ENCODE measurements at places on chromosomes 2 and 18. TPM values are rescaled to one million over a fixed set of nuclear protein-coding genes. Genes with fewer than 3 reads are reported as not detected.

DNA sequence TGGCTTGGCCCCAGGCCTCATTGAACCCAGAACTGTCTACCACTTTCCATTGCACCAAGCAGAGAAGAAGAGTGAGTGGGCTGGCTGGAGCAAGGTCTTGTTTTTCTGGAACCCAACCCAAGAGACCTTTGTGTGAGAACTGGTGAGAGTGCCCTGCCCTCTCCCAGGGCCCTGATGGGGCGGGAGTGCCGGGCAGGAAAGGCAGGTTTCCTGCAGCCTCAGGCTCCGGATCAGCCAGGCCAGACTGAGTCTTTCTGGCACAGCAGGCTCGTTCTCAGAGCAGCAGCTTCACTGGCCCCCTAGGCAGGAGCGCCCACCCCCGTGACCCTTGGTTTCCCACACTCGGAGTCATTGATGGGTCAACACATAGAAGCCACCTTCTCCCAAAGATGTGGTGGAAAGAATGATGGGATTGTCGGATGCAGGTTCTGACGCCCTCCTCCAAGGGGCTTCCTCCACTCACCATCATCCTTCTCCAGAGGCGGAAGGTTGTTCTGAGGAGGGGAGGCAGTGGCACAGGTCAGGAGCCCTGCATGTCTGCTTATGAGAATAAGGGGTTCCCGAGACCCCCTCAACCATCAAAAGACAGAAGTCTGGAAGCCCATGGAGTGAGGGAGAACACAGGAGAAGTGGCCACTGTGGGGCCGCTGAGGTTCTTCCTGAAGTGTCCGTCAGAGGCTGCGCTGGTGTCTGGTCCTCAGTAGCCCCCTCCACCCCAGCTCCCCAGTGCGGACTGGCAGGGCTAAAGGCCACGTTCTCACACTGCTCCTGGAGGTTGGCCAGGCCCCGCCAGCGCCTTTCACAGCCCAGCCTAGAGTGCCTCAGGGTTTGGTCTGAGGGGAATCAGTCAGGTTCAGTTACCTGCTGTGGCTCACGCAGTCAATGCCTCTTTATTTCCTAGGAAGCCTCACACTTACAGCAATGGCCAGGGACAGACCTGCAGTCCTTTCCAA, 62.8 kb upstream of the LAPTM4A start:
- peak; percentile 78 for DNase-seq

GRCh38 chr2:229422063-229422462, 151.0 kb upstream of the PID1 start:
- no peak for DNase-seq

DNA sequence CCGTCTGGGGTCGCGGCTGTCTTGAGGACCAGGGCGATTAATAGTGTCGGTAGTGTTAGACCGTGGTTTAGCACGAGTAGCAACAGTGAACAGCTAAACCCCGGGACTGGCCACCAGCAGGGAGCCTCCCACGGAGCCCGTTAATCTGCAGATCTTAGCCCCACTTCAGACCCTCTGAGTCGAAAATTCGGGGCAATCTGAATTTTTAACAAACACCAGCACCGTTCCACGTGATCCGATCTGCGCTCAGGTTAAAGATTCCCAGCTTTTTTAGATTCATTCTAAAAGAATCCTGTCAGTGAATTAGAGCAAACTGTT, 479 bp upstream of the ATP5F1A start:
- DNase-seq: no peak

DNA sequence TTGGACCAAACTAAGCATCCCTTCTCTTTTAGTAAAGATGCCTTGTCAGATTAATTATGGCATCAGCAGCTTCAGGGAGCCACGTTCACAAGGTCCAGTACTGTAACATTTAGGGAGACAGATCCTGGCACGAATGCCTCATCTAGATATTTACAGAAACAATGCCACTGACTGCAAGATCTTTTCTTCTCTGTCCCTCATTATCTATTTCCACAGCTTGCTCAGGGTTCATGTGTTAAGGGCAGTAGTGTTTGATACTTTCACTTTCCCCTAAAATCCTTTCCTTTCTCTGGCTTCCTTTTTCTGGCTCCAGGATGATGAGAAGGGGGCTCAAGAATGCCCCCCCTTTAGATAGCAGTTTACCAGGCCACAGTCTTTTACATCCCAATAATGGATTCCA, 393.9 kb downstream of the BCL11A start:
- no peak for DNase-seq

- no peak for DNase-seq
Observed at GRCh38 chr2:54347622-54348021, 91.6 kb upstream of the TSPYL6 start.

GRCh38 chr2:9306911-9307310, 100.3 kb downstream of the ASAP2 start:
- DNase-seq: no peak

DNA sequence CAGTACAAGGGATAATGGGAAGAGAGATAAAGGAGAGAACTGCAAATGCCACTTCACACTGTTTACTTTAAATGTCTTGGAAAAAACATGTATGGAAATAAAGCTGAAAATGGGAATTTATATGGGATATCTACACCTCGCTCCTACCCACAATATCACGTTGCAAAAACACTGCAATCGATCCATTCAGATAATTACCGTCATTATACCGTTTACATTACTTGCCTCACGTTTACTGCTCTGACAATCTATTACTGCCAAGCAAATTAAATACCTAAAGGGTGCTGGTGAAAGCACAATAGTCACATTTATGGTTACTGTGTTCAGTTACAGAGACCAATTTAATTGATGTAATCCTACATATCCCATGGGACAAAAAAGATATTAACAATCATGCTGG, 214.7 kb upstream of the LYPD1 start:
- DNase-seq: no peak

DNA sequence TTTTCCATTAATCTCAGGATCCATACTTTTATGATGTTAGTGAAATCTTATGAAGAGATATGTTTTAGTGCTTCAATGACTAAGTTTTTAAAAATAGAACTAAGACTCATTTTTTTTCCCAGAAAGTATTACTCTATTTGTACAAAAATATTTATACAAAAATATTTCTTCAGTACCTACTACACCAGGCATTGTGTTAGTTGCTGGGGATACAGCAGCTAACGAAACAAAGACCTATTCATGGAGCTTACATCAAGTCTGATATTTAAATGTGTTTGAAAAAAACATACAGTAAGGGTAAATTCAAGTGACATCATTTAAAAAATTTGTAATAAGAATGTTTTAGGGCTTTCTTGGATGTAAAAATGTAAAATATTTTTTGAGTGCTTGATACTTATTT, 11.6 kb downstream of the VAPA start:
- DNase-seq: no peak

GRCh38 chr2:112728029-112728362, 7.2 kb downstream of the NT5DC4 start:
- no peak for DNase-seq

DNA sequence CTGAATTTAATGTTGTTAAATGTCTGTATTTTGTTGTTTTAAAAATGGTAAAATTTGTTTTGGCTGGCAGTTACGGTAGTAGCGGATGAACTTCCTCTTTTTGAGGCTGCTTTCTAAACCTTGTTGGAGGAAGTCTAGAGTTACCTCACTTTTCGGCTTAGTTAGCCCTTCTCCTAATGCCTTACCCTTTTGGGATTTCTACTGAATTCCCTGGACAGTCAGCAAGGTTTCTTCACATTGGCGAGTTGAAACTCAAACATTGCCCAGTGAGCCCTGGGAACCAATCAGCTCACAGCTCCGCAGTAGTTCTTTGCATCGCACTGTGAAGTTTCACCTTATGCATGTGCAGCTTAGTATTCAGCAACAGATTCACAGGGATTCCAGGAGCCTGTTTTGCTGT, 55.2 kb downstream of the TMEM247 start:
- no peak for DNase-seq

DNA sequence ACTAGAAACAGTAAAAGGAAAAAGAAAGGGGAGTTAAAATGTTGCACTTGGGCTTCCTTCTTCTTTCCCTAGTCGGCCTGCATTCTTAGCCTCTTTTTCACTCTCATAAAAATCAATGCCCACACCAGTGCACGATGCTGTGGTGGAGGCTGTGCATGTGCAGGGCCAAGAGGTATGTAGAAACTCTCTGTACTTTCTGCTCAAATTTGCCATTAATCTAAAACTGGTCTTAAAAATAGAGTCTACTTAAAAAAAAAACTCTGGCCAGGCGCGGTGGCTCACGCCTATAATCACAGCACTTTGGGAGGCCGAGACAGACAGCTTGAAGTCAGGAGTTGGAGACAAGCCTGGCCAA, 11.1 kb downstream of the TRAPPC8 start:
- no peak for DNase-seq

DNA sequence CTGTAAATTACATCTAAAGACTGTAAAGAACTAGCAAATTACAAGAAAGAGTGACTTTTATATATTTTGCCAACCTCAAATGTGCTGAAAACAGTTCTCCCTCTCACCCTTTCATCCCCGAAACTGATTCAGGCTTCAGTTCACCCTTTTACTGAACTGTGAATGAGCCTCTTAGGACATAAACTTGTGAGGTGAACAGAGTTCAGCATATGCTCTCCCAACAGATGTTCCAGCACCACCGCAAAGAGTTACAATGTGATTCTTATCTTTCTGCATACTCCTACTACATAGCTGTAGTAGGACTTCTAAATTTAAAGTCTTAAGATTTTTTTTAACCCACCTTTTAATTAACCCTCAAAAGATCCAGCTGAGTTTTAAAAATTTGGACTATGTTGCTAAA, 1.2 kb upstream of the ZCCHC2 start:
- DNase-seq: no peak

GRCh38 chr2:85694052-85695025, at the start of gene GNLY:
Gene GNLY, plus strand, starts transcription at chr2:85694358. Its CDS starts 61 bp downstream, at chr2:85694419.
- DNase-seq: no peak

DNA sequence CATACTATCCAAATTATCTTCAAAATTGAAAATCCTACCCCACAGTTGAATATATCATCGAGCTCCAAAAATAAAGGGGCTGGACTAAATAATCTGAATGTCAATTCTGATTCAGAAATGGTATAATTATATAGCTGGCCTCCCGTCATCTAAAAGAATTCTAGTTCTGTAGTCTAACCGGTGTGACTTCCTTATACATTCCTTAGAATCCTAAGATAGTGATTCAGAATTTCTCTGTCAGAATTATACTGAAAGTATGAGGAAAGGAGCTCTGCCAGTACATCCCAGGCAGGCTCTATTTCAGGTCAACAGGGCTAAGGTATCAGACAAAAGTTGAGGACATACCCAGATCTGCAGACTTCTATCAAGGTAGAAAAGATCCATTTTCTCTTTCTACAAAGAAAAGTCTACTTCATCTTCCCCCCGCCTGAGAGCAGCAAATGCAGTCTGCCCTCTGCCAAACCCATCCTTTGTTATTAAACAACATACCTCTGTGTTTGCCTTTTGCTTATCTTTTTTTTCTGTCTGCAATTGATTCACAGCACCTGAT, 128.5 kb downstream of the METTL4 start:
- DNase-seq: no peak

- no peak for DNase-seq
Observed at GRCh38 chr18:76515576-76515975, 20.5 kb upstream of the ZNF516 start.

- DNase-seq: peak; percentile 92
Observed at GRCh38 chr2:121071034-121071504, 213.9 kb downstream of the TFCP2L1 start.

- no peak for DNase-seq
Observed at GRCh38 chr2:174686430-174686829, 77.8 kb downstream of the CHRNA1 start.

DNA sequence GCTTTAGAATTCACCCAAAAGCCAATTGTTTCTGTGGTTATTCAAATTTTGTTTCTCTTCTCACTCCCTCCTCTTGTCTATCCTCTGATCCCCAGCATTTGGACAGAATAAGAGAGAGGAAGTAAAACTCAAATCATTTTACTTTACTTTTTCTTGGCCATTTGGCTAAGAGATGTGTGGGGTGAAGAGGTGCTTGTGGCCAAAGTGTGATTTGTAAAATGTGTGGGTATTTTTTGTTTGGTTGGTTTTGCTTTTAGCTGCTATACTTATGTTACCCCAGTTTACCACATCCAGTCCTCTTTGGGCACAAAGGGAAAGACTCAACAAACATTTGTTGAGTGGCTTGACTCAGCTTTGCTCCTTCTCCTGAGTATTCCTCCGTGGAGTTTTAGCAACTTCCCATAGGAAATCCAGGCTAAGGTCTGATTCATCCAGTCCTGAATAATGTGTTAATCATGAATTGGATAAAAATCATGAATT, 109.1 kb upstream of the CYP1B1 start:
- DNase-seq: no peak

GRCh38 chr18:40017021-40017420, 1938.0 kb upstream of the PIK3C3 start:
- DNase-seq: no peak

DNA sequence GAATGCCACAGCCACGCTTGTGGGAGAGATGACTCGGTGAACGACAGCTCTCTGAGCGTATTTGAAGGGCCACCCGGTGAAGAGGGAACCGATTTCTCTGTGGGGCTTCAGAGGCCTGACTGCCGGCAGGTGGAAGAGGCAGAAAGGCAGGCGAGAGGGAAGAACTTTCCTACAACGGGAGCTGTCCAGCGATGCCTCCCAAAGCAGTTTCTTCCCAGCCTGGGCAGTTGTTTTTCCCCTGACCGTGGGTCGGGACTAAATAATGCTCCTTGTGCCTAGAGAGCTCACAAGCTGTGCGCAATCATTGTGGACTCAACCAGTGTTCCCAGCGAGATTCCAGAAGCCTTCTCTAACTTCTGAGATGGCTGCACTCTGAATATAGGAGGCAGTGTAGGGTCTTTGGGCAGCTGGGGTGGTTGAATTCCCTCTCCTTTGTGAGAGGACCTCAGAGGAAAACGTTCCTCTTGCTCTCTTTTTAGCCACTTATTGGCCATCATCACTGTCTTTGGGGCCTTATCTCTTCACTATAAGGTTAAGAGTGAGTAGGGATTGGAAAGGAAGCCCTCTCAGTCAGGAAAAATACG, 710 bp downstream of the SEC11C start:
- DNase-seq: no peak

- DNase-seq: no peak
Observed at GRCh38 chr2:208638059-208638458, 231.5 kb downstream of the PTH2R start.

GRCh38 chr18:24631243-24632025, 171.0 kb downstream of the HRH4 start:
- DNase-seq: no peak

Gene FTCDNL1
- 1.6 TPM for total RNA-seq

Gene GDF7
- 3.8 TPM for total RNA-seq

Gene PRKRA
- total RNA-seq: 58.9 TPM

Gene CROCC2
- not detected for total RNA-seq

Gene ACADL
- total RNA-seq: 9.7 TPM

Gene IAH1
- total RNA-seq: 36.7 TPM

Gene PROKR1
- 0.05 TPM for total RNA-seq

Gene ITGA6
- 47.1 TPM for total RNA-seq

Gene SERPINB2
- 1.2 TPM for total RNA-seq

Gene UNC80
- not detected for total RNA-seq

Gene TUBA3E
- total RNA-seq: not detected

Gene MYOM1
- 42.1 TPM for total RNA-seq

Gene FAM228B
- 33.8 TPM for total RNA-seq

Gene HOXD12
- total RNA-seq: not detected

All from posterior vena cava (tissue), 2 donors.